Mammary epithelial cell (primary cell): ENCODE measurements at places on chromosomes 6 and 20. TPM values are rescaled to one million over a fixed set of nuclear protein-coding genes. Genes with fewer than 3 reads are reported as not detected.

Gene PTK6
- total RNA-seq: 0.83 TPM

Gene RIMS1
- 1.0 TPM for total RNA-seq

Gene SLA2
- not detected for total RNA-seq

Gene VWA7
- 1.2 TPM for total RNA-seq

Gene MAP3K7
- 39.7 TPM for total RNA-seq

Gene OR2H1
- total RNA-seq: not detected in 2 replicates

Gene FHL5
- not detected for total RNA-seq

Gene DUSP15
- total RNA-seq: 0.67 TPM

Gene CUL9
- 48.2 and 58.9 TPM in 2 replicates for total RNA-seq

Gene COL9A3
- total RNA-seq: not detected in 2 replicates

Gene FOXS1
- 0.17 TPM for total RNA-seq

Gene RNF39
- total RNA-seq: 5.4 and 8.6 TPM in 2 replicates

Gene RPS21
- total RNA-seq: 894 TPM

Gene C6orf141
- 39.8 and 73.7 TPM in 2 replicates for total RNA-seq

Gene CASS4
- total RNA-seq: not detected in 2 replicates

Gene NCOA6
- 24.5 and 26.1 TPM in 2 replicates for total RNA-seq

Gene LPIN3
- 12.2 and 20.8 TPM in 2 replicates for total RNA-seq

Gene CST5
- not detected in 2 replicates for total RNA-seq

Gene PLG
- total RNA-seq: not detected

Gene CITED2
- 55.8 TPM for total RNA-seq

Gene PET117
- 13.2 TPM for total RNA-seq

Gene NRSN1
- total RNA-seq: not detected in 2 replicates

Gene SYNE1
- total RNA-seq: 87.7 TPM

Gene HSPA1L
- total RNA-seq: 0.83 TPM

Gene SMLR1
- not detected in 2 replicates for total RNA-seq

Gene POLR3F
- total RNA-seq: 15.0 TPM

Gene CPNE5
- not detected for total RNA-seq

Gene MLIP
- total RNA-seq: not detected in 2 replicates

Gene JARID2
- 25.8 and 27.8 TPM in 2 replicates for total RNA-seq

Gene ADGRF4
- 1.3 TPM for total RNA-seq

Gene BMP7
- 2.0 TPM for total RNA-seq

Gene NKAPL
- total RNA-seq: 0.24 and 0.32 TPM in 2 replicates

Gene ZNF318
- 14.8 TPM for total RNA-seq

Gene ARFGEF3
- total RNA-seq: 1.6 and 1.8 TPM in 2 replicates

Gene HNF4A
- total RNA-seq: not detected in 2 replicates

Gene RAE1
- 30.2 TPM for total RNA-seq

Gene BEND3
- total RNA-seq: 8.2 TPM

Gene MUC21
- total RNA-seq: not detected

Gene SLC4A11
- 6.7 TPM for total RNA-seq

Gene NFKBIE
- total RNA-seq: 4.7 TPM

Gene SGK2
- 0.33 TPM for total RNA-seq

Gene TOX2
- total RNA-seq: 5.0 and 9.1 TPM in 2 replicates

Gene CALHM4
- 0.17 TPM for total RNA-seq

Gene JPH2
- 14.2 TPM for total RNA-seq

Gene STK35
- 18.6 and 21.1 TPM in 2 replicates for total RNA-seq

Gene RANBP9
- 26.7 TPM for total RNA-seq

Gene PAK5
- total RNA-seq: 0.07 TPM in 1 of 2 replicates, not detected in the other

Gene C6orf163
- total RNA-seq: 1.1 and 1.4 TPM in 2 replicates

Gene PSMB9
- 5.6 and 10.1 TPM in 2 replicates for total RNA-seq

Gene SLCO4A1
- total RNA-seq: 0.17 TPM
